Substantia nigra (tissue), 51 donors: ENCODE measurements at places on chromosomes 7 and 10.

- no peak for DNase-seq
Measured at GRCh38 chr10:60299390-60299778, 90.3 kb downstream of the ANK3 start.

DNA sequence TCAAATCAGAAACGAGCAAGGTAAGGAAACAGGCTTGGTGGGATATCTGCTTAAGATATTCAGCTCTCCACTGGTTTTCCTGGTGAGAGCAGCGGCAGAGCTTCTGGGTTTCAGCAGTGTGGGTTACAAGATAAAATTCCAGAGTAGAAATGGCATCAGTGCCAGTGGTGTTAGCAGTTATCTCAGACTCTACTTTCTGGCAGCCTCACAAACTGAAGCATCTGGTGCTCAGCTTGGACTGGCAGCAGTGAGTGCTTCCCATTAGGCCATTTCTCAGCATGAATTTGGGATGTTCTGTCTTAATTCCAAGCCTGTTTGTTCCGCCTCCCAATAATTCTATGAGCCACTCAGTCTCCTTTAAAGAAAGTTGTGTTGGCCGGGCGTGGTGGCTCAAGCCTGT is 6.9 kb upstream of the GSTO2 start:
- no peak for DNase-seq

DNA sequence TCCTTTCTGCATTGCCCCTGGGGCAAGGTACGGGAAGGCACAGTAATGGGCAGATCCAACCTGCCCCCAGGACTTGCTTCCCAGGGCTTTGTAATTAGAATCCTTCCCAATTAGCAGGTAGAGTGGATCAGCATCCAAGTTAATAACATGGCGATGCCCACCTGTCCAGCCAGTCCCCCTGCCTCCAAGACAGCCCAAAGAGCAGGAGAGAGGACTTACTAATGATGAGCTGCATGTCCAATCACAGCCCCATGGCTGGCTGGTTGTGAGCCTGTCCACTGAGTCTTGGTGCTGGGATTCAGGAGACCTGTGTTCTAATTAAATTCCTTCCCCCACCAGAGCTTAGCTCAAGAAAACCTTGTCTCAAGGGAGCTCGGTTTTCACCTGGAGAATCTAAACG is 49.0 kb downstream of the RPS24 start:
- DNase-seq, result no peak

GRCh38 chr10:104117839-104118323 is 4.1 kb upstream of the SFR1 start:
- DNase-seq, result no peak

- no peak for DNase-seq
Measured at GRCh38 chr7:43192806-43193460, 80.5 kb downstream of the HECW1 start.

DNA sequence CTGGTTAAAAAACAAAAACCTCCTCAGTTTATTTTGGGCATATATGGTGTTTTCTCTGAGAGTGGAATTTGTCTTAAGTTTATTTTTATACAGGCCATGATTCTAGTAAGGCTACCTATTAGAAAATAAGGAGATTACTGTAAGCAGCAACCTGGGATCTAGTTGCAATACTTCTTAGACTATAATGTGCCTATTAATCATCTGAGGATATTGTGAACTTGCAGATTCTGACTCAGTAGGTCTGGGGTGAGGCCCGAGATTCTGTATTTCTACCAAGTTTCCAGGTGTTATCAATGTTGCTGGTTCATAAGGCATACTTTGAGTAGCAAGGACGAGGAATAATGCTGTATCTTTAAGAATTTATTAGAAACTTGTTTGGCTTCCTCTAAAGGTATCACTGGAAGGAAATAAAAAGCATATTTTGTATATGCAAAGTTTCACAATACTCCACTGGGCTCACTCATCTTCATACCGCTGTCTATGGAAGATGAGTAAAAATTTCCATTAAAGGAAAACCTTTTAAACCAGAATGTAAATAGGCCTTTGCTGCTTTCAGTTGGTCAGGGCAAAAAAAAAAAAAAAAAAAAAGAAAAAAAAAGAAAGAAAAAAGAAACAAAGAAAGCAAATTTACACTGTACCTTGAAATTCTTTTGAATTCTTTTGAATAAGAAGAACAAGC is 105.8 kb downstream of the BMPER start:
- DNase-seq, result no peak

DNA sequence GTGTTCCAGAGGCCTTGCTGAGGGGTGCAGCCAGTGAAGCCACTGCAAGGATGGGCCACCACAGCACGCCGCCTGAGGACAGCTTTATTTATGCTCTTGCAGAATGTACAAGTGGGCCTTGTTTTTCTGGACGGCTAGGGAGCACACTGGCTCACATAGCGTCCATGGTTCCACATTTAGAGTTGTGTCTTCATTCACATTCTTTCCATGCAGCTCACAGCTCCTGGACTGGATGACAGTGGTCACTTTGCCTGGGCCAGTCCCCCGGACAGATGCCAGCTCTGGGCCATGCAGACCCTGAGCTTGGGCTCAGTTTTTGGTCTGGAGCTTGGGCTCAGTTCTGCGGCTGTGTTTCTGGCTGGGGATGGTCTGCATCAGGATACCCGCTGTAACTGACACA is 2.6 kb upstream of the C10orf71 start:
- DNase-seq, result no peak

GRCh38 chr7:96023387-96023786 is 251.0 kb downstream of the DYNC1I1 start:
- DNase-seq, result no peak

DNA sequence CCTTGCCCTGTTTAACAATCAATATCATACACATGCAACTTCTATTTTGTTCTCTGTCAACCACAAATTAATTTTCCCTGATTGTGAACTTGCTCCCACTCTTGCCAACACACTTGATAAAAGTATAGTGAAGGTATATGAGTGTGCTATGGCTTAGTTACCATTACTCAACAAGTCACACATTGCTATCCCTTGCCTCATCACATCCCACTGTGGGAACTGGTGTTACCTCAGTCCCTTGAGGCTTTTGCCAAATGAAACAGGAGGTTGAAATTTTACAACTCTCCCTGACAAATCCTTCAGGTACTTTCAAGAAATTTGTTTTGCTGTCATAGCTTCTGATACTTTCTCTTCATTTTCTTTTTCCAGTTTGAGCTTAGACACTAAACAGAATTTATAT is 472.5 kb upstream of the SEMA3D start:
- DNase-seq, result no peak

DNA sequence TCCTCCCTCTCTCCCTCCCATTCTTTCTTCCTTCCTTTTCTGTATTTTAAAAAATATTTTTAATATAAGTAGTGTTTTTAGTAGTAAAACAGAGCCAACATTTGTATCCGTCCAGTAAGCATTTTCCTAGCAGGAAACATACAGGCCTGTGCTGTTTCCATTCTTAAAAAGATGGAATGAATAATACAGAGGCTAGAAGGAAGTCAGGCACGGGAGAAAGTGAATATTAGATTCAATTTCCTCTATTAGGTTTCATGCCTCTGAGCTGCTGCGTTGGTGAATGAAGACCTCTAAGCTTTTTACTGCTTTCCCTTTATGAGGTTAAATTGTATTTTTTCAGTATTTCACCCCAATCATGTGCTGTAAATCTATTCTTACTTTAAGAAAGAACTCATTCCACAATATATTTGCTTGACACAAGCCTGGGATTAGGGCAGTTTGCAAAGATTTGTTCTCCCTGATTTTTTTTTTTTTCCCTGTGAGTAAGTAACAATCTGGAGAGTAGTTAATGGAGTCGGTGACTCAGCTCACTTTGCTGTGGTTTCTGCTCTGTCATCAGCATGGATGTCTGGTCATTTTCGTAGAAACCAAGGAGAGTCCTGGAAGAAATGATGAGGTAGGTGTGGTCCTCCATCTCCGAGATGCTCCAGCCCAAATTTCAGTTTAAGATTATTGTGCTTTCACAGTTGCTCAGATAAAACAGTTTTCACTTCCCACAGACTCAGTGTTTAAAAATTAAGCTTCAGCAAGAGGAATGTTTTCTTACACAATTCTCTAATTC is 76.1 kb upstream of the PITRM1 start:
- DNase-seq, result no peak

DNA sequence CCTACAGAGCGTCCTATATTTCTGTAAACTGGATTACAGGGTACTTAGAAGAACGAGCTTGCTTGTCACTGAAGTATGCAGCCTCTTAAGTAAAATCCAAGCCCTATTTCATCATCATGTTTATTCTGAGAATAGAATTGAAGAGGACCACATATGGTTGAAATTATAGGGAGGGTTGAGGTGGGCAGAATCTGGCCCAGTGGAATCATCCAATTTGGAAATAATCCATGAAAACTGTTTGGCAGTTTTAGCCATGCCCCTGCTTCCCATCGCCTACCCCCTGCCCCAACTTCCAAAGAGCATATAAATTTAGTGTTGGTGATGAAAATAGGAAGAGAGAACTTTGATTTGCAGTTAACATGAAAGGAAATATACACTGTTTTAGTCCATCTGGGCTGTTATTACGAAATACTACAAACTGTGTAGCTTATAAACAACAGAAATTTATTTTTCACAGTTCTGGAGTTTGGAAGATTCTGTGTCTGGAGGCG is 150.4 kb downstream of the PRKG1 start:
- no peak for DNase-seq

DNA sequence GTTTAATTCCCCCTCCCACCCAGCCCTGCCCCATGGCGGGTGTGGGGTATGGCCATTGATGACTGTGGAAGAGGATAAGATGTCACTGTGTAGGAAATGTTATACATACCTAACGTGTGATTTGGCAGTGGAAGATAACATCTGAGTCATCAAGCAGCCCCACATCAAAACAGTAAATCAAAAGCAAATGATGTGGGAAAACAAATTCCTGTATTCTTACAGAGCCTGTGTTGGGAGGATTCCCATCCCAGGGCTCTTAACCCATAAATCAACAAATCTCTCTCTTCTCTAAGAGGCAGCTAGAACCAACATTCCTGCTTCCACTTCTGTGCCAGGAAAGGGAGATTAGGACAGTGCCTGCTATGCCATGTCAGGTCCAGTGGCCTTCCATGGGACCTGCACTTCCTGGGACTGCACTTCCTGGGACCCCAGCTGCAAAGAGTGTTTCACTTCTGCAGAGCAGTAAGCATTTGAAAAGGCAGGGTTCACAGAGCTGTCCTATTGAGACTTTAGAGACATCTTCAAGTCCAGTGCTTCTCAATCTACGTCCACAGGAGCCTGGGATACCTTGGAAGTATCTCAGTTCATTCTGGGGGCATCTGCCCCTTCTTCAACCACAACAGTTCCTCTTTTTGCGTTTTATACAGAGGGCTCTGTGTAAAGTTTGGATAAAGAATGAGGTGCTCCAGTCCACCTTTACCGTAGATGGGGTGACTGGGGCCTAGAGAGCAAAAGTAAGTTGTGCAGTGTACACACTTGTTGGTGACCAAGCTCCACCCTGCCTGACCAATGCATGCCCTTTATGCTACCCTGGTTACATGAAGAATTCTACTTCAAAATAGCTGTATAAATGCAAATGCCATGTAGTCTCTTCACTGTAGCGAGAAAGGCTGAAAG is 45.7 kb downstream of the ATXN7L1 start:
- DNase-seq, result no peak

GRCh38 chr7:92884218-92884617 is 47.8 kb upstream of the CDK6 start:
- no peak for DNase-seq

- DNase-seq, result no peak
Measured at GRCh38 chr10:67770537-67770936, 67.5 kb downstream of the DNAJC12 start.

GRCh38 chr10:12180221-12180974 is 15.3 kb downstream of the NUDT5 start:
- DNase-seq, result no peak

GRCh38 chr7:157224627-157225026 is 85.9 kb downstream of the UBE3C start:
- no peak for DNase-seq

DNA sequence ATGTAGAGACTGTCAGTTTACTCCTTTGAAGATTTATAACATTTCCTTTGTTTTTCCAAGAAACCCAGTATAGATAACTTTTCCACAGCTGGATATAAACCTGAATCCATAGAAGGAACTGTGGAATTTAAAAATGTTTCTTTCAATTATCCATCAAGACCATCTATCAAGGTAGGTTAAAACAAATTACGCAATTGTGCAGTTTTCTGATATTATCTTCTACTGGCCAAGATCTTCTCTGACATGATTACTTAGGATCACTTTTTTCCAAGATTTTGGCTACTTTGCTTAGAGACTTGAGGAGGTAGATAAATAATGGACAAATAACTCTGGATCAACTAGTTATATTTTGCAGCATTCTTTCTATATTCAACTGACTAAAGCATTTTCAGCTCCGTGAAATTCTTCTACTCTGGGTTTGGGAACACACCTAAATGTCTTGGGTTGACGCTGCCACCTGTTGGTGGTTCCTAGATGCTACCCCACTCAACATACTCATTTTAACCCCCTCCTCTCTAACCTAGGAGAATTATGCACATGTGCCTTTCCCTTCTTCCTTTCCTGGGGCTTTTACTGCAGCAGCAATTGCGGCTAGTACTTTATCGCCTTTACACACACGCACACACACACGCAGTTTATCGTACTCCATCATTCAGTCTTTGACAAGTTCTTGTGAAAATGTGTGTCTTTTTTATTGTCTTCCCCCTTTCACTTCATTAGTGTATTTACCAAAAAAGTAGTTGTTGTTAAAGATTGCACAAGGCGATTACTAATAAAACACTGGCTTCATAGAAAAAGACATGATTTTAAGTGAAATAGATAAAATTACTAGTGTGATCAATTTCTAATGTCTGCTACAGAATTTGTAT is 32.7 kb downstream of the ABCB5 start:
- DNase-seq, result no peak

GRCh38 chr10:90007226-90007625 is 305.8 kb downstream of the KIF20B start:
- no peak for DNase-seq

GRCh38 chr7:24619978-24620377 is 46.7 kb downstream of the PALS2 start:
- DNase-seq, result no peak

DNA sequence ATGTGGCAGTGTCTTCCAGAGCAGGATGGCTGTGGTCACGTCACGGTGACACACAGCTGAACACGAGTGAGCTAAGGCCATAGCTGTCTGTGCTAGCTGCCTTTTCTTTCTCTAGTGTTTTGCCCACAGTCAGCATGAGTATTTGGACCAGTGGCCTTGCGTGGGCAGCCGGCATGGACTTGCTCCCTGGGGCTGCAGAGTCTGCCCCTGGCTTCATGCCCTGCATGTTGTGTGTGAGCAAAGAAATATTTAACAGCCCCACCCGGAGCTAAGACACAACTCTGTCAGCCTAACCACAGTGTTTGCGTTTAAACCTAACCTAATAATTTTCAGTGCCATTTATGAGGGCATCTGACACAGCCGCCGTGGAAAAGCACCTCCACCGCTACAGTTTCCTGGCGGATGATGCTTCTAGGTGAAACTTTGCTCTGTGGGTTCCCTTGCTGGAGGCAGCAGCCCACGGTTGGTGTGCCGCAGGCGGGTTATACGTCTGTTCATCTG is 14.6 kb downstream of the CHST12 start:
- DNase-seq, result no peak

GRCh38 chr7:105014693-105015389 is 836 bp downstream of the KMT2E start:
- DNase-seq, result no peak

- DNase-seq, result no peak
Measured at GRCh38 chr10:101974091-101974971, 81.6 kb downstream of the ARMH3 start.
